ENCODE measurements at places on chromosomes 12 and 14. TPM values are rescaled to one million over a fixed set of nuclear protein-coding genes. Genes with fewer than 3 reads are reported as not detected.

Gene DPPA3
- not detected for total RNA-seq

Gene DCN
- 1,972 TPM for total RNA-seq

Gene SSTR1
- total RNA-seq, result 0.95 TPM

Gene NKX2-1
- not detected for total RNA-seq

Gene DBX2
- not detected for total RNA-seq

Gene GSC
- total RNA-seq, result 2.1 TPM

Gene GPRC5D
- not detected for total RNA-seq

Gene CCDC177
- not detected for total RNA-seq

Gene INHBC
- not detected for total RNA-seq

Data from thoracic aorta (tissue), 2 donors.